ENCODE measurements at places on chromosomes 2 and 18.
A peak's percentile ranks its signal among the peaks of the same experiment; 100 is the strongest.

DNA sequence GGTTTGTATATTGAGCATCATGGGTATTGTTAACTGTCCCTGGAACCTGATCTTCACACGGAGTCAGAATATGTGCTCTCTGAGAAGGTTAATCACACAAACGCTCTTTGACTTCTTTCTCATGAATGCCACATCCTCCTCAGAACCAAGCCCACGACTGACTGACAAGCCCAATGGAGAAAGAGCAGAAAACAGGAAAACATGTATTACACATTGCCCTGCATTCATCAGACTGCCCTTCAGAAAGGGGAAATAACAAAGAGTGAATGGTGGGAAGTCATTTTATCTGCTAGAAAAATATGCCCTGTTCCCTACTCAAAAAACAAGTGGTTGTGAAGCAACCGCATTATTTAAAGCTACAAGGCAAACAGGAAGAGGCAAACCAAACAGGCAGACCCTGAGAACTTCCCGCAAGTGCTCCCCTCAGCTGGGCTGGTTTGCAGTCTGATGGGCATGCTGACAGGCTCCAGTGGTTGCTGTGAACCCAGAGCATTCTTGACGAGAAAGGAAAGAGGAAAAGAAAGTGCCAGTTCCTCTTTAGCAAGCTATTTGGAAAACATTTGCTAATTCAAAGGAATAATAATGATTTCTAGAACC, 172.9 kb upstream of the SETBP1 start:
- no peak for DNase-seq

DNA sequence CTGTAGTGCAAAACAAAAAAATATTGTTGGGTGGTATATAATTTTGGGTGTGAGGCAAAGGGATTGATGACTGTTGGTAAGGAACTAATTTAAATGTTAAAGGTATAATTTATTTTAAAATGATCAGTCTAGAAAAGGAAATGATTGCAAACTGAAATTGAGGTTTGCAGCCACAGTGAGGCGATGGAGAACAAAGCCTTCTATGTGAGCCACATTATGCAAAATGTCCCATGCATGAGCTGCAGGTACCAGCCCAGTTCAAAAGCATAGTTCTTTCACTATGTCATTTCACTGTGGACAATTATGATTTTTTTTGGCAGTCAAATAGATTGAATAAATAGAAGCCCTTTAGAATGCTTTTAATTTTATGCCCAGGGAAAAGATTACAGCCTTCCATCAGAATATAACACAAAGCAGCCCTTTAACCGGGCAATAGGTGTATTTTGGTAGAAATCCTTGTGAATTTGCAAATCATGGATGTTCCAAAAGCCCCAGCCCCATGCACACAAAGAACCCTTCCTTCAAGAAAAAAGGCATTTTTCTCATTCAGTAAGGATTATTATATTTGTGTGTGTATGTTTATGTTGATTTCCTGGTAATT, 1.7 kb downstream of the MAP2 start:
- DNase-seq = peak; percentile 34

- no peak for DNase-seq
Observed at GRCh38 chr18:63258749-63259566, 60.6 kb downstream of the BCL2 start.

DNA sequence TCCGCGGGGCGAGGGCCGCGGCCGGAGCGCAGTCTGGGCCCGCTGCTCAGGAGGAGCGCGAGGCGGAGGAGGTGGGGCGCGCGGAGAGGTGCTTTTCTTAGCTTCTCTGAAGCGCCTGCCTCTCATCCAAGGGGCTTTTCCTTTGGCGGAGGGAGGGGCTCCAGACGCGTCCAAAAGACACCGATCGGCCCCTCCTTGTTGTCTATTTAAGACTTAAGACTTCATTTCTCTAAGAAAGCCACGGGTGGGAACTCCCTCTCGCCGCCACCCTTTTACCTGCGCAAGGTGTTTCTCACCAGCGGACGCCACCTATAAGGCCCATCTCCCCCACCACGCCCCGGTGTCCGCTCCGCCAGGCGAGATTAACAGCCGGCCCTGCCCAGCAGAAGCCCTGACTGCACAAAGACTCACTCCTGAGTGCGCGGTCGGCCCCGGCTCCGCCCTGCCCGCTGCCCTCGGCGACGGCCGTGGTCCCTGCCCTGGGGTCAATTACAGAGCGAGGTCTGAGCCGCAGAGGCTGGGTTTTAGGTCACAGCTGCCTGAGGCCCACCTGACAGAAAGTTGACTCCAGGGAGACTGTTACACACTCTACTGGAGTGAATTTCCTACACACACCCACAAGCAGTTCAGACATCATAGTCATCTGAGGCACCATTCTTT, at the start of gene DSC2:
Gene DSC2, minus strand, starts transcription at position 397 of the 660 bp plus-strand sequence. CDS start 450 bp downstream, outside the sequence.
- no peak for DNase-seq

DNA sequence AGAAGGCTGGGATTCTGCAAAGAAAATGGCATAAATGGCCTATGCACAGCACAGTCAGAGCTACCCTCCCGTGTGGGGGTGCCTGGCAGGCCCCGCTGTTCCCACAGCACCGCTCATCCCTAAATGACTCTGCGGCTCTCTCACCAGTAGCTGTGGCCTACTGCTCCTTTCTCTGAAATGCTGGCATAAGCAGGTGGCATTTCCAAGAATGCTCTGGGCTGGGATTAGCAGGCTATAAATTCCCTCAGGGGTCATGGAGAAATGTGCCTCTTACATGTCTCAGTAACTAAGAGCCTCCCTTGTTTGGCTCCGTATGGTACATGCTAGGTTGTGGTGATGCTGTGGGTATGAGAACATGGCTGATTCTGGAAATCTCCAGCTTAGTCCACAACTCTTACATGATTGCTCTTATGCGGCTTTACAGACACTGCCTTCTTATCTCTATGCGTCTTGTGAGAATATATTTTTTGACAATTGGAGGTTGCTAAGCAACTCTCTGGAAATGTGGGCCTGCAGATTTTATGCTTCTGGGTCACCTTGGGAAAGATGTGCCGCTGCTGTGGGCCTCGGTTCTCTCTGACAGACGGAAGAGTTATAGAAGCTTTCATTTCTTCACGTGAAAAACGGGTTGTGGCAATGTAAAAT, 80.3 kb upstream of the GATA6 start:
- no peak for DNase-seq

- peak; percentile 58 for DNase-seq
Observed at GRCh38 chr18:59633961-59634485, 63.2 kb downstream of the CCBE1 start.

DNA sequence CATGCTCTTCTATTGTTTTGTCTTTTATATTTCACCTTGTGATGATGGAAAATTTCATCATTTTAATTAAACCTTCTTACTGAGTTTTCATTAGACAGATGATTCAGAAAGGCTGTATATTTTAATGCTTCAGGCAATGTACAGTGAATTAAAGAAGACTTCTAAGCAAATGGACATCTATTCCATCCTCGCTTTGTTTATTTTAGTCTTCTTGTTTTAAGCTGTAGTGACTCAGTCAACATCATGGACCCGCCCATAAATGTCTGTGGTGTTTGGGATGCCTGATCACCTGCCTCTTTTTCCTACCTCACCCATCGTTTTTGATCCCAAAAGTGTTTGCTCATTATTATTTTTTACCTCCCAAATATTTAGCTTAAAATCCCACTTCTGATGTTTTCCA, 43.1 kb downstream of the KYNU start:
- DNase-seq = no peak

DNA sequence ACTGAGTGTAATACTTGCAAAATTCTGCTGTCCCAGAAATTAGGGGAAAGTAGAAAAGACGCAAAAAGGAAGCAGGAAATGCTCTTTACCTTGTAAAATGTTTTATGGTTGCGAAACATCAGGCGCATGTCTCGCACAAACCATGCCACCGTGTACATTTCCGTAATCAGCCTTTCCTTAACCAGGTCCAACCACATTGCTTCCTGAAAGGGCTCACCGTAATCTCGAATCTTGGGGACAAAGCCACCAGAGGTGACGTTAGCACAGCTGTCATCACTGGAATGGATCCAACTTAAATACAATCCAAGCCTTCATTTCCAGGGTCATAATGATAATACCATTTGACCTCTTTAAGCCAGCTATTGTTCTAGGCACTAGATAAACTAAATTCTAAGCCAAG, 49.3 kb downstream of the SP110 start:
- DNase-seq = no peak

DNA sequence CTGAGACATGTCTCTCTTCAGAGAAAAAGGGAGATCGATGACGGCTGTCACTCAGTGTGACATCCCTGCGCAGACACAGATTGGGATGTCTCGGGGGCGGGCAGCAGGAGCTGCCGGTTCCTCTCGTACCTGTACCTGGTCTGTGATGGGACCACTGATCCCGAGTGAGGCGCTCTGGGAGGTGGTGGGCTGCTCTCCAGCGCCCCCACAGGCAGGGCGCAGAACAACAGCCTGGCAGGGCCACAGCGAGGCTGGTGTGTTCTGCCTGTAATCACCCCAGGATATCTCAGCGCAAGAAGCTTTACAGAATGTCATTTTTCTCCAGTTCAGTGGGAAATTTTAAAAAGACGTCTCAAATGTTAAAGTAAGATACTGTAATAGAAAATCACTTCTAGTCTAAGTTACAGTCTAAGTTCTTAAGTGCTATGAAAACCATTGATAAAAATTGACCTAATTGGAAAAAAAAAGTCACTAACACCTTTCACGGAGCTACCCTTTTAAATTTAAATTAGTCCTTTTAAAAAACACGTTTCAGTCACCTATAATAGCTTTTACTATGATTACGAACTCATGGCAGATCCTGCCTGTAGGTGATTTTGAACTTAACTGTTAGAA, 189.8 kb downstream of the SNTG2 start:
- DNase-seq = peak; percentile 6

GRCh38 chr2:203619267-203619878, 84.3 kb upstream of the RAPH1 start:
- no peak for DNase-seq

DNA sequence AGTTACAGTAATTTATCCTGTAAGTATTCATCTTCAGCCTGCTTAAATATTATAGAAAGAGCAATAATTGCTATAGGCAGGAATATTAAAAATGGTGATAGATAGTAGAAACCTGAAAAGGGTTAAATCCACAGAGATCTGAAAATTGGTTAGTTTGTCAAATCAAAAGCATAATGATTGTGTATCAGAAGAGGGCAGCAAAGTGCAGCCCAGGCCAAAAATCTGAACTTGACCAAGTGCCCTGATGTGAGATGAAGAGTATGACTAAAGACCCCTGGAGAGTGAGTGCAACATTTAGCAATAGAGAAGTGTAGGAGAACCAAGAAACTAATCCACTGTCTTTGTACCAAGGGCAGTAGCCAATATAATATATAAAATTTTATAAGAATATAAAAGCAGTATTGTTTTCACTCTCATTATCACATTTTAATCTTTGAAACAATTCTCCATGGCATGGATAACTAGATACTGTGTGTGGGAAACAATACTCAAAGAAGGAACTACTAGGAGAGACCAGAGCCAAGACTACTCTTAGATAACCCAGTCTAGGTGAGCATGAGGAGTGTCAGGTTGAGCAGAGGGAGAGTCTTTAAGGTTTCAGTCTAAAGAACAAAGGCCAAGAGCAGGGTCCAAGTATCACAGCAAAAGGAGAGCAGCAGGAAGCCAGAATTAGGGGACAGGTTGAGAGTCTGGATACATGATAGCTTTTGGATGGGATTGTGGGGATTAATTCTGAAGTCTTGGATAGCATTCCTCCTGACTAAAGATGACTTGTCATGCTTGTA, 148.7 kb downstream of the CALCRL start:
- DNase-seq = peak; percentile 46

- no peak for DNase-seq
Observed at GRCh38 chr2:138087751-138088593, 123.7 kb downstream of the HNMT start.

DNA sequence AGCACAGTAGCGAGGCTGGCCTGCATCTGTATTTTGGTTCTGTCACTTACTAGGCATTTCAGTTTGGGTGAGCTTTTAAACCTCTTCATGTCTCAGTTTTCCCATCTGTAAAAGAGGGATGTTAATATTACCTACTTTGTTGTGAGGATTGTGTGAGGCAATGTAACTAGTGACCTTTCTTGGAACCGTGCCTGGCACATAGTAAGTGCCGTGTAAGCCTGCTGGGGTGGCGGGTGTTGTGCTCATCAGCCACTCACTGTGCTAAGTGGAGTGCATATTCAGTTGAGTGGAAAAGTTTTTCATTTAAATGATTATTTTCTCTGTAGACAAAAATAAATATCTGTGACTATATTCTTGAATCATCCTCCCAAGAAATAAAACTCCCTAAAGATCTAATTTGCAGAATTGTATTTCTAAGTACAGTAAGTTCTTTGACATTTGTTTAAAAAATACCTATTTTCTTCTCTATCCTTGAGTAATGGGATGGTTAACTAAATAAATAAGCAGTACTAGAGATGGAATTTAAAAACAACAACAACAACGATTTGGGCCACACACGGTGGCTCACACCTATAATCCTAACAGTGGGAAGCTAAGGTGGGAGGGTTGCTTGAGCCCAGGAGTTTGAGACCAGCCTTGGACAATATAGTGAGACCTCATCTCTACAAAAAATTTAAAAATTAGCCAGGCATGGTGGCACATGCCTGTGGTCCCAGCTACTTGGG, 56.7 kb downstream of the MALT1 start:
- DNase-seq = peak; percentile 26

- peak; percentile 46 for DNase-seq
Observed at GRCh38 chr2:223247136-223247535, 195.1 kb downstream of the KCNE4 start.

DNA sequence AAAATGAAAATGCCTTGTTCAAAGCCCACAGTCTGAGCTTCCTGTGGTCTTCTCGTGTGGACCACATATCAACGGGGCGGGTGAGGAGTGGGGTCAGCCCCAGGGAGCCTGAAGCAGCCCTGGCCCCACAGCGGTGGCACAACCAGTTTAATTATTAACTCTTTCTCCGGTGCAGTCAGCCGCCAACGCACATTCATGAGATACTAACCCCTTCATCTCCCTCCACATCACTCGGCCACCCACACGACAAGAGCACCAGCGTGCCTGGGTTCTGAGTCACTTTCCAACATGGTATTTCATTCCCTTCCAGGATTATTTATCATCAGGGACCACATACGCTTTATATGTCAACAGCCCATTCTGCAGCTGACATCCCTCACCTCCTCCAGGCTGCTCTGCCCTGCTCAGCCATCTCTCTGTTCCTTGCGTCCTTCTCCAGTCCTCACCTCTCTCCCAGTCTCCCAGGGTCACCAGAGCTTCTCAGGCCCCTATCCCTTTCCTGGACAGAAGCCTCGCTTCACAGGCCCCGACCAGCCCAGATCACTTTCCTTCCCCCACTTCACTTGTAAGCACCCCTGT, 48.0 kb upstream of the ID2 start:
- DNase-seq = peak; percentile 99

- DNase-seq = peak; percentile 19
Observed at GRCh38 chr2:208195531-208195930, 5.7 kb upstream of the C2orf80 start.

GRCh38 chr2:127416506-127417001, 1.7 kb upstream of the PROC start:
- DNase-seq = no peak

DNA sequence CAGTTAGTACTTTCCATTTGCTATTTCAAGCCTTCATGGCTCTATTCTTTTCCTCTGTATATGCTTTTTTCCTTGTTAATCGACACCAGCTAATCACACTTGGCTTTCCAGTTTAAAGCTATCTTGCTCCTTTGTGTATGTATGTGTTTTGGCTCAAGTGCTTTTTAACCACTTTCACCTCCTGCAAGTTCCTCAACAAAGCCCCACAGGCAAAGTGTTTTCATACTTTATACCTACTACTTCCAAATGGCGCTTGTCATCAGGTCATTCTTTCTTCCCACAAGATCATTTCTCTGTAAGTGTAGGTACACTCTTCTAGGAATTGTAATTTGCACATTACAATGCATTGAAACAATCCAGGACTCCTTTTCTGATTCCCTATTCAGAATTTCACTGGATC, 64.0 kb upstream of the FIGN start:
- DNase-seq = no peak

GRCh38 chr2:197308585-197308984, 2.0 kb downstream of the ANKRD44 start:
- no peak for DNase-seq
